B cell (primary cell): ENCODE measurements at places on chromosomes 2 and 18. TPM values are rescaled to one million over a fixed set of nuclear protein-coding genes. Genes with fewer than 3 reads are reported as not detected.

GRCh38 chr2:233707940-233708644 lies 4.6 kb upstream of the UGT1A5 start:
- no peak overlapping the region for H3K4me3 ChIP-seq
- H3K36me3 ChIP-seq, result no peaks in the 10 kb centered on the region
- no peaks in the 10 kb centered on the region for H3K27me3 ChIP-seq
- H3K27ac ChIP-seq, result no peak overlapping the region

Gene FLACC1
- total RNA-seq, result 5.0 and 5.1 TPM in 2 replicates

- H3K36me3 ChIP-seq, result no peaks in the 10 kb centered on the region
- H3K4me1 ChIP-seq, result peaks cover 44% of the 10 kb centered on the region
- no peak overlapping the region for H3K27ac ChIP-seq
- no peaks in the 10 kb centered on the region for H3K27me3 ChIP-seq
Measured at GRCh38 chr2:230669386-230669950, 43.2 kb upstream of the CAB39 start.

- DNase-seq, result no peak
- H3K4me3 ChIP-seq, result no peak overlapping the region
- peaks cover 27% of the 10 kb centered on the region for H3K36me3 ChIP-seq
- no peaks in the 10 kb centered on the region for H3K27me3 ChIP-seq
- H3K4me1 ChIP-seq, result no peaks in the 10 kb centered on the region
Measured at GRCh38 chr2:240529344-240529999, 28.3 kb downstream of the ANKMY1 start.

Gene TMEM182
- 5.0 and 6.5 TPM in 2 replicates for total RNA-seq

DNA sequence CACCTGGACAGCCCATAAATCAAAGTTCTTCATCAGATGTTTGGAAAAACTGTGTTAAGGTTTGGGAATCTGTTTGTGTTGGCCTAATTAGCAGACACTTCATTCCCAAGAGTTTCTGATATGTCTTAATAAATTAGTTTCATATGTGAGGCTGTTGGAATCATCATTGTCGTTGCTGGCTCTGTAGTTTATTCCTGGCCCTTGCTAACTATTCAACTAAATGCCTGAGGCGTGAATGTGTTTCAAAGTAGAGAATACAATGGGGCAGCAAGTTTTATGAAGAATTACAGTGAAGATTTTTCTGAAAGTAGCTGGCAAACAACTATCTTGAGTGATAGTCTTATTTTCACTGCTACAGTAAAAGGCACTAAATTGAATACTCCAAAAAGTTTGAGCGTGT lies 141.1 kb downstream of the PARD3B start:
- no peaks in the 10 kb centered on the region for H3K27me3 ChIP-seq
- H3K36me3 ChIP-seq, result no peaks in the 10 kb centered on the region
- H3K27ac ChIP-seq, result no peak overlapping the region
- DNase-seq, result no peak
- no peak overlapping the region for H3K4me3 ChIP-seq
- H3K4me1 ChIP-seq, result no peaks in the 10 kb centered on the region

Gene CCDC93
- 79.6 and 86.7 TPM in 2 replicates for total RNA-seq

- H3K4me1 ChIP-seq, result no peaks in the 10 kb centered on the region
- H3K36me3 ChIP-seq, result no peaks in the 10 kb centered on the region
- no peak overlapping the region for H3K27ac ChIP-seq
- no peaks in the 10 kb centered on the region for H3K27me3 ChIP-seq
- no peak overlapping the region for H3K4me3 ChIP-seq
Measured at GRCh38 chr18:6776188-6776587, 46.7 kb downstream of the ARHGAP28 start.

Gene RNF125
- 5.6 and 6.4 TPM in 2 replicates for total RNA-seq
